ENCODE measurements at places on chromosomes 3 and 15.
A peak's percentile ranks its signal among the peaks of the same experiment; 100 is the strongest.

- peak; percentile 14 for DNase-seq
Observed at GRCh38 chr15:47439146-47440111, 277.9 kb upstream of the SEMA6D start.

DNA sequence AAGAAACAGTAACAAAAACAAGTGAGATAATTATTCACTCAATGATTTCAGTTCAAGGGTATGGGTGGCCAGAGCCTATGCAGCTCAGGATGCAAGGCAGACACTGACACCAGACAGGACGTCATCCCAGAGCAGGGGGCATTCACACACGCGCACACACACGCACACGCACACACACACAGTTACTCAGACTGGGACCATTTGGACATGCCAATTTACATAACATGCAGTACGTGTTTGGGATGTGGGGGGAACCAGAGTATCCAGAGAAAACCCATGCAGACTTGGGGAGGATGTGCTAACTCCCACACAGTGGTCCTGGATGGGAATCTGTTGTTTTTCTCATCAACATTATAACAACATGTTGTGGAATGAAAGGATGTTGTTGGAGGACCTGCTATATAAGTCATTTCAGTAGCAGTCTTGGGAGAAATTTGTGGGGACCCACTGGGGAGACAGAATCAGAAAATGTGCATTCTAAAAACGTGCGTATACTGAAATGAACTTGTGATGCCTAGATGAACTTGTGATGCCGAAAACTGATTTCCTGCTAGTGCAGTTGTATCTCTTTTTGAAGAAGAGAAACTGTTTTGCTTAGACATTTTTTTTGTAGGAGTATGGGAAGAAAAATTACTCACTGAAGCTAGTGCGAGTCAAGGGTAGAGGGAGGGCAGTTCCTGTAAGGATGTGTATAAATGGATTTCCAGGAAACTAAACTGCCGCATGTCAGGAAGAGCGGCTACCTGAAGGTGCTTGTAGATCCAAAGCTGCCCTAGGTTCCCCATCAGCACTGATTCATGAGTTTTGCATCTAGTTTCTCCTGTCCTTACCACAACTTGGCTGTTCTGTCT is 25.2 kb downstream of the CD200 start:
- DNase-seq = no peak

DNA sequence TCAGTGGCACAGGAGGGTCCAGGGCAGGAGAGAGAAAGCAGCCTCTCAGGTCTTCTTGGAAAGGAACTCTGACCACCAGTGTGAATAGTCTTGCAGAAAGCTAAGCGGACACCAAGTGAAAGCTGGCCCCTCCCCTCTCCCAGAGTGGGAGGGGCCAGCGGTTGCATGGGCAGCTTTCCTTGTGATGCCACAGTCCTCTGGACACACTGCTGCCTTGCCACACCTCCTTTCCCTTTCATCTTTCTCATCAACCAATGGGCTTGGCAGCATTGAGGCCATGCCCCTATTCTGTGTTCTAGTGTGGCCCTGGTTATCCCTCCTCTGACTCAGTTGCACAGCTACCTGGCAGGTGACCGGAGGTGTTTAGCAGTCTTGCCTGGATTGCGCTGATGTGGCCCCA is 49.7 kb upstream of the GOLGA6B start:
- DNase-seq = peak; percentile 21

DNA sequence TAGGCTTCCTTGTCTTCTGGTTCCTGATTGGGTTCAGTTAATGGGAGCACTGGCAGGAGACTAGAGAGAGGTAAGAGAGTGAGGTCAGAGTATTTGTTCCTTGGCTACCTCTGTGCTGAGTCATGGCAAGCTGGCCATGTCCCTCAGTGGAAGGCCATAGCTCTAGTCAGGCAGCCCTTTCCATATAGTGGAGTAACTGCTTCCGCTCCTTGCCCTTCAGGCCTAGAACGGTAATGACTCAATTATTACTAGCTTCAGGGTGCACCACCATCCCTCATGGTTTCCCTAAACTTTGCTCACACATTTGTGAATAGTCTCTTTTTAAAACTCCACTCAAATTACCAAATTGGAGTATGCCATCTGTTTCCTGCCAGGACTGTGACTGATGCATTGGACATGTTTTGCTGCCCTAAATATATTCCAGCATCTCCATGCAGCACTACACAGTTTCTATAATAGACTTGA is 10.5 kb upstream of the ANO10 start:
- DNase-seq = no peak

- DNase-seq = no peak
Observed at GRCh38 chr3:132283916-132284405, 33.2 kb upstream of the ACP3 start.

GRCh38 chr15:63211549-63211948 is 22.1 kb downstream of the RAB8B start:
- no peak for DNase-seq

DNA sequence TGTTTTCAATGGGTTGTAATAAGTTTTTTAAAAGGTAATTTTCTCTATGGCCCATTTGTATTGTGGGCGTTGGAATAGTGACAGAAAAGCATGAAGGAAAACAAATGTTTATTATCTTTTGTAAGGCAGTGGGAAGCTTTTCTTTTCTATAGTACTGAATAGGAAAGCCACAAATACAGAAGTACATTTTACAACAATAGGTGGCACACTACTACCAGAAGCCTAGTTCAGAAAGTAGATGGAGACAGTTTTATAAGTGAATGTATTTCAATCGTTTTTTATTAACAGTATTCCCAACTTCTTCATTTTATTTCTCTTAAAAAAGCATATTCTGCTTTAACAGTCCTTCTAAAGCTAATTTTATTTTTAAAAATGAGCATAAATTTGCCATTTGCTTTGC is 296.7 kb downstream of the PTPRG start:
- no peak for DNase-seq

GRCh38 chr3:189822726-189823125 is 191.5 kb downstream of the TP63 start:
- DNase-seq = no peak

GRCh38 chr3:94294806-94295205 is 231.9 kb downstream of the NSUN3 start:
- no peak for DNase-seq
